ENCODE measurements at places on chromosomes 2 and 18.

GRCh38 chr2:25453199-25453905 is 111.6 kb upstream of the DNMT3A start:
- DNase-seq, result no peak

- DNase-seq, result no peak
Measured at GRCh38 chr2:203185864-203186263, 53.0 kb upstream of the CYP20A1 start.

DNA sequence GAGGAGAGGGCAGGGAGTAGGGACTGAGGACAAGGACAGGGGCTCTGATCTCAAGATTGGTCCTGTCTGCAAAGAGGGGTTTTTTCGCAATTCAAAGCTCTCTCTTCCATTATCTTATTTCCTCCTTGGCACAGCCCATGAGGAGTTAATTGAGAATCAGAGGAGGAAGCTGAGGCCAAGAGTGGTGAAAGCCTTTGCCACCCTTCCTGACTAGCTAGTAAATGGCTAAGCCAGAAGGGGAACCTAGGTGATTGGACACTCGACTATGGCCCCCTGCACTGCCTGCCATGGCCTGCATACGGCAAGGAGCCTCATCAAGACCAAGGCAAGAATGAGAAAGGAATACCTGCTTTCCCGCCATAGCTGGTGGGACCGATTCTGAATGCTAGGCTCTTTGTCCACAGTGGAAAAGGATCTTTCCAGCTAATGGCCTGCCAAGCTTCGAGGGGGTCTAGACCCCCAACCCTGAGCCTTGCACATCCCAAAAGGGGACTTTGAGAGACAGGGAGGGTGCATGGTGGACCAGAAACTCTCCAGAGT is 237.9 kb downstream of the HAUS1 start:
- DNase-seq, result no peak

GRCh38 chr2:122061206-122061605 is 305.8 kb downstream of the TSN start:
- DNase-seq, result no peak

DNA sequence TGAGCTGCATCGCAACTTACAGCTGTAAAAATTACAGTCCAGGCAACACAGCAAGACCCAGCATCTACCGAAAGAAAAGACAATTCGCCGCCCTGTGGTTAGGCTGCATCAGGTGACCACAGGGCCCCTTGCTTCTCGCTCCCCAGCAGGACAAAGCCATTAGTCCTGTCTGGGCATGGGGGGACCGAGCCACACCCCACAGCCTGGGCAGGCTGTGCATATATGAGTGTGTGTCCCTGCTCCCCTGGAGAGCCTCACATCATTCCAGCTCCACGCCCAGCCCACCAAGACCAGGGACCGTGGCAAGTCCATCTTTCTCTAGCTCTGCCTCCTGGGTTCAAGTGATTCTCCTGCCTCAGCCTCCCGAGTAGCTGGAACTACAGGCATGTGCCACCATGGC is 33.9 kb downstream of the SNORC start:
- no peak for DNase-seq

- DNase-seq, result no peak
Measured at GRCh38 chr2:118786746-118787145, 60.7 kb downstream of the EN1 start.

DNA sequence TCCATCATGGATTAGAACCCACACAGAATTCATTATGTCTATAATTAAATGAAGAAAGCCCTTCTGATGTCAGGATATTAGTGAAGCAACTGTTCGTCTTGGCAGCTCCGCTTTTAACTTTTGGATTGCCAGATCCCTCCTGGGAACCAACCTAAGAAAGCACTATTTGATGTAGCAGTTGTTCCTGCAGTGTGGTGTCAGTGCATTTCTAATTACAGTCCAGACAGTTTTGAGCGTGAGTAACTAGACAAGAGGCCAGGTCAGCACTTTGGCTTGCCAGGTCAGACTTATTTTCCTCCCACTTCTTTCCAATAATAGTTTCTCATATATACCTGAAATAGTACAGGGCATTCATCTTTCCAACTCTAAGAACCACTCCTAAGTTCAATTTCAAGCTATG is 13.8 kb downstream of the NRXN1 start:
- DNase-seq, result no peak

- DNase-seq, result no peak
Measured at GRCh38 chr2:39215545-39215944, 28.2 kb downstream of the CDKL4 start.

- DNase-seq, result no peak
Measured at GRCh38 chr2:239330836-239331235, 70.0 kb downstream of the HDAC4 start.

DNA sequence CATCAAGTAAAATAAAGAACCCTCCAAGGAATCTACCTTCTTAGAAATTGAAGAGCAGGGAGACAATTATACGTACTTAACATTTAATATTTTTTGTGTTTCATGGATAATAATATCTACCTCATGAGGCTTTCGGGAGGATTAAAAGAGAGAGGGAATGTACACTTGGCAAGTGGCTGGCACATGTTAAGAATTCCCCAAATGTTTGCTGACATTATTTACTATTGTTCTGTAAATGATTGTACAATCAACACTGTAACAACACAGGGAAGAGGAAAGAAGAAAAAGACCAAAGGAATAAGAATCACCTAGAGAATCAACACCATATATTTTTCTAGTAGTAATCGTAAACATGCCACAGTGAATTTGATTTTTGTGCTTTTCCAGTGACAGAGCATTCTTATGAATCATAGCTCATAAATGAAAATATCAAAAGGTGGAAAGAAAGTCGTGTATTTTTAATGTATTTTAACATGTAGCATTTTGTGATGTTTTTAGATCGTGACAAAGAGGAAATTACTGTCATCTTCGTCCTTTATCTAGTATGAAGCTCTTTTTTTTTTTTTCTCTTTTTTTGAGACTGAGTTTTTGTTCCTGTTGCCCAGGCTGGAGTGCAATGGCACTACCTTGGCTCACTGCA is 67.3 kb downstream of the B3GNT2 start:
- DNase-seq, result no peak

DNA sequence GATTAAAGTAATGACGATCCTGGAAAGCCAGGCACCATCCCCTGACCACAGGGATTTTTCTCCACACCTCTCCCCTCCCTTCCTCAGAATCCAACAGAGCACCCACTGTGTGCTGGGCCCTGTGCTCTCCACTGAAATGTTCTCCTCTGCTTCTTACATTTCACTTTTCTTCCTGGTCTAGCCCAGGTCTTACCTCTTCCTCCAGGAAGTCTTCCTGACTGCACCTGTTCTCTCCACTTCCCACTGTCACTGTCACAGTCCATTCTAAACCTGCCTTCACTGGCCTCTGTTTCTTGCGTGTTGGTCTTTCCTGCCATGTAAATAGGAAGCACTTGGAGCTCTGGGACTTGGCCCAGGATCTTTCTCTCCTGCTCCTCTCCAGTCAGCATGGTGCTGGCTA is 7.4 kb upstream of the NGEF start:
- no peak for DNase-seq

GRCh38 chr2:24886691-24887304 is 33.2 kb downstream of the ADCY3 start:
- no peak for DNase-seq

- DNase-seq, result no peak
Measured at GRCh38 chr2:17850151-17850550, 28.3 kb upstream of the KCNS3 start.
